ENCODE measurements at places on chromosomes 13 and 19. TPM values are rescaled to one million over a fixed set of nuclear protein-coding genes. Genes with fewer than 3 reads are reported as not detected.

DNA sequence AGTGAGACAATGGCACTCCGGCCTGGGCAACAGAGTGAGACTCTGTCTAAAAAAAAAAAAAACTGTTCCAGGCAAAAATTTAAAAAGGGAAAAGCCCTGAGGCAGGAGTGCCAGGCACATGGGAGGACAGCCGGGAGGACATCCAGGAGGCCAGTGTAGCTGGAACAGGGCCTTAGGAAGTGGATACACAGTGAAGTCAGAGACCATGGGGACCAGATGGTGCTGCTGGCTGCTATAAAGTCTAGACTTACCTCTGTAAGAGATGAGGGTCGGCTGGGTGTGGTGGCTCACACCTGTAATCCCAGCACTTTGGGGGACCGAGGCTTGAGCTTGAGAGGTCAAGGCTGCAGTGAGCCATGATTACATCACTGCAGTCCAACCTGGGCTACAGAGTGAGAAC is 15.0 kb downstream of the HAS1 start:
- no peak overlapping the region for H3K27ac ChIP-seq
- DNase-seq: no peak
- H3K36me3 ChIP-seq: no peaks in the 10 kb centered on the region
- H3K4me1 ChIP-seq: peaks cover 9% of the 10 kb centered on the region
- H3K4me3 ChIP-seq: no peak overlapping the region

GRCh38 chr19:17863520-17864182 is 3.9 kb downstream of the RPL18A start:
- no peak overlapping the region for H3K4me3 ChIP-seq
- H3K27ac ChIP-seq: peak overlapping the region; percentile 87
- no peaks in the 10 kb centered on the region for H3K36me3 ChIP-seq
- H3K27me3 ChIP-seq: no peaks in the 10 kb centered on the region
- H3K4me1 ChIP-seq: peaks cover 35% of the 10 kb centered on the region

GRCh38 chr13:98297745-98298144 is 120.7 kb upstream of the RNF113B start:
- H3K27me3 ChIP-seq: no peaks in the 10 kb centered on the region
- no peaks in the 10 kb centered on the region for H3K36me3 ChIP-seq
- no peak for DNase-seq
- H3K27ac ChIP-seq: no peak overlapping the region

The YJU2 gene
- 23.3 TPM for total RNA-seq

DNA sequence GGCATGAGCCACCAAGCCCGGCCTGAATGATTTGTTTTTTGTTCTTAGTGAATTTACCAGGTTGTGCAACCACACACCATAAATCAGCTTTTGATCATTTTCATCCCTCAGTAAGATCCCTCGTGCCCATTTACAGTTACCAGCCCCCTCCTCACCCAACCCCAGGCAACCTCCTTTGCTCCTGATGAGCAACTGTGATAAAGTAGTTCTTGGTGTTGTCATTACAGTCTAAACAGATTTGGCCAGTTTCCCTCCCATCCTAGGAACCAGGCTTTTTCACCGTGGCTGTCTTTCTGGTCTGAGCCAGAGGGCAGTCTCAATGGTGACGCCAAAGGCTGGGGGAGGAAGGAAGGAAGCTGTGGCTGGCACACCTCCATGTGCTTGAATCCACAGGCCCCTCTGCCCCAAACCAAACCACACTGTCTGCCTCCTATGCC is 61.2 kb upstream of the WDFY2 start:
- no peaks in the 10 kb centered on the region for H3K36me3 ChIP-seq
- H3K4me3 ChIP-seq: no peak overlapping the region
- DNase-seq: no peak
- no peaks in the 10 kb centered on the region for H3K4me1 ChIP-seq
- no peak overlapping the region for H3K27ac ChIP-seq
- H3K27me3 ChIP-seq: no peaks in the 10 kb centered on the region

GRCh38 chr13:102402290-102402689 is 442 bp upstream of the FGF14 start:
- H3K27me3 ChIP-seq: peaks cover 31% of the 10 kb centered on the region
- H3K4me3 ChIP-seq: no peak overlapping the region
